AG04449 (cell line): ENCODE measurements at places on chromosomes 3 and 15.

DNA sequence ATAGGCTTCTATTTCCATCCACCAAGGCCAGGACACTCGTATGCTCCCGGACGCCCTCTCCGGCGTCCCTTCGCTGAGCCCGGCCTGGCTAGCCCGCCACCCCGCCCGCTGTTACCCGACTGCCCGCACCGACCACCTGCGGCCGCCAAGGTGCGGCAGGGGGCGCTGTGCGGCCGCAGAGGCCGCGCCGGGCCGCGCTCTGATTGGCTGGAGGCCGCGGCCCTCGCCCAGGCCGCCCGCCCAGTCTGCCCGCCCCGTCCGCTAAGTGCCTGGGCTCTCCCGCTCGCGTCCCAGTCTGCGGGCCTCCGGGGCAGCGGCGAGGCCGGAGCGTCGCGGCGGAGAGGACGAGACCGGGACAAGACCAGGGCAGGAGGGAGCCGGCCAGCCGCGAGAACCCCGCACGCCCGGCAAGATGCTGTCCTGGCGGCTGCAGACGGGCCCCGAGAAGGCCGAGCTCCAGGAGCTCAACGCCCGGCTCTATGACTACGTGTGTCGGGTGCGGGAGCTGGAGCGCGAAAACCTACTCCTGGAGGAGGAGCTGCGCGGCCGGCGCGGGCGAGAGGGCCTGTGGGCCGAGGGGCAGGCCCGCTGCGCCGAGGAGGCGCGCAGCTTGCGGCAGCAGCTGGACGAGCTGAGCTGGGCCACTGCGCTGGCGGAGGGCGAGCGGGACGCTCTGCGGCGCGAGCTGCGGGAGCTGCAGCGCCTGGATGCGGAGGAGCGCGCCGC lies at the start of gene SYNM:
Gene SYNM (plus strand): TSS at position 293 of the 726 bp plus-strand sequence. CDS start 120 bp downstream, at position 413.
- DNase-seq, result no peak

DNA sequence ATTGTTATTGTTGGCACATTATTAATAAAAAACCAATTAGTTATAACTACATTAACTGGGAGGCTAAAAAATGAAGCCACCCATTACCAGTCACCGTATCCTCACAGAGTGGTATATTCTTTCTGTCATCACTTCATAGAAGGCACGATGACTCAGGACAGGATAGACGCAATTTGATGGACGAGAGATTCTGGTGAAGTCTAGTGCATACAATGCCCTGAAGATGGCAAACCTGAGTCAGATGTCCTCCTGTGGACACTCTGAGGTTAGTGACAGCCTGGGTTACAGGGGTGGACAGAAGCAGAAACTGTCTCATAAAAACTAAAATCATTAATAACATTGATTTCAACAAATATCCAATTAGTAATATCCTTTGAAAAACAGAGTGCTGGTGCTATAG lies 150.3 kb downstream of the SLC9A9 start:
- DNase-seq, result no peak

DNA sequence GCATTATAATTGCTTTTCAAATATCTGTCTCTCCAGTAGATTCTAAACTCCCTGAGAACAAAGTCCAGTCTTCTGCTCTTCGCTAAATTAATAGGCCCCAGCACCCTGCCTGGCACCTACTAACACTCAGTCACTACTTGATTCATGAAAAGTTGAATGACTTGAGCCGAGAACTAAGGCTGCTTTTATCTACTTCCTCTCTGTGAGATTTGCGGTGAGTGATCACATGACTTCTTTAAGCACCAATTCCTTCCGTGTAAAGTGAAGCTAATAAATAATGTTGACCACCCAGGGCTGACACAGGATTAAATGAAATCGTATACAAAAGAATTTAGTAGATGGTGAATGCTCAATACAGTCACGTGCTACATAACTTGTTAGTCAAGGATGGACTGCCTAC lies 44.6 kb upstream of the PGPEP1L start:
- no peak for DNase-seq

DNA sequence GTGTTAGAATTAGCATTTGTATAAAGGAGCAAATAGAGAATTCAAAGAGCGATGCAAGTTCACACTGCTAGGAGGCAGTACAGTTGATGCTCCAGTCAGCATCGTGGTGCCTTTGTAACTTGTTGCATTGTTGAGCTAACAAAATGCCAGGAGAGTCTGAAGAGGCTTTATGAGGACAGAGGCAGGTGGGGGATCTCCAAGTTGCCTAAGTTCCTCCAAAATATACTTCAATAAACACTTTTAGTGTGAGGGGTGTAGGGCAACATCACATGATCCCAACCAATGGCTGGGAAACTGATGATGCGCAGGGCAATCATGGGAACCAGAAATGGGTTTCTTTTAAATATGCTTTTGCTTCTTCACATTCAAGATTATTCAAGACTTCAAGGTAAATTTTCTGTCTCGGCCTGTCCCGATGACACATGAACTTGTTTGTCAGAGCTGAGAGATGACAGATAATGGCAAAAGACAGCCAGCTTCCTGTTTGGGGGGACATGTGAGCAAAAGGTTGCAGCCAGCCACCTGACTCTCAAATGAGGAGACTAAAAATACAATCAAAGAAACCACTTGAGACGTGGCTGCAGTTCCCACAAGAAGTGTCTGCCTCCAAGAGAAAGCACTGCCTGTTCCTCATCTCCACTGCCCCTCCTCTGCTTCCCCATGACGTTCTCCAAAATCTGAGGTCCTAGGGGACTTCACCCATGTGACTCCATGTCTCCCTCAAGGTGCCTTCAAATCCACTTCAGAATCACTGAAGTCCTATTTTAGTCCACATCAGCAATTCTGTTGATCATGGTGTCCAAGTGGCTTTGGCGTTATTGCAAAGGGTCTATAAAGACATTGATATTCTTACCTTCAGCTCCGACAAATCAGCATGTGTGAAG lies 39.3 kb downstream of the KLHL6 start:
- no peak for DNase-seq

- peak; percentile 90 for DNase-seq
Measured at GRCh38 chr3:175335229-175335628, 476.1 kb downstream of the NAALADL2 start.

DNA sequence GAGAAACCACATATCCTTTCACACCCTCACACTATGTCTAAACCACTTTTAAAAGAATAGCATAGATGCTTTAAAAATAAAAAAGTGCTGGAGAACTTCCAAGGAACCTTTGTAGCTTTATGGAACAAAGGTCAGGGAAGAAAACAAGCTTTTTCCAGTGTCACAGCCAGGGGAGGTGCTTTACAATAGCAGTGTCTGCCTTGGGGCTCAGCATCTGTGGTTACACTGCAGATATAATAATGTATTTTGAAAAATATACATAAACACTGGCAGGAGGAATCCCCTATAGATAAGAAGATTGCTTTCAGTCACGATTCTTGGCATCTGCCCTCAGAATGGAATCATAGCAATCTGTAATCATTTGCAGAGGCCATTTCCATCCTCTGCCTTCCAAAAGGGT lies 362.4 kb upstream of the LRRC3B start:
- no peak for DNase-seq

- DNase-seq, result no peak
Measured at GRCh38 chr3:64046996-64047594, 23.8 kb upstream of the PSMD6 start.

GRCh38 chr3:100927775-100928174 lies 65.4 kb downstream of the ABI3BP start:
- no peak for DNase-seq

- DNase-seq, result no peak
Measured at GRCh38 chr3:116114586-116114985, 330.7 kb downstream of the LSAMP start.

- DNase-seq, result no peak
Measured at GRCh38 chr3:123623346-123623880, 38.6 kb upstream of the HACD2 start.

DNA sequence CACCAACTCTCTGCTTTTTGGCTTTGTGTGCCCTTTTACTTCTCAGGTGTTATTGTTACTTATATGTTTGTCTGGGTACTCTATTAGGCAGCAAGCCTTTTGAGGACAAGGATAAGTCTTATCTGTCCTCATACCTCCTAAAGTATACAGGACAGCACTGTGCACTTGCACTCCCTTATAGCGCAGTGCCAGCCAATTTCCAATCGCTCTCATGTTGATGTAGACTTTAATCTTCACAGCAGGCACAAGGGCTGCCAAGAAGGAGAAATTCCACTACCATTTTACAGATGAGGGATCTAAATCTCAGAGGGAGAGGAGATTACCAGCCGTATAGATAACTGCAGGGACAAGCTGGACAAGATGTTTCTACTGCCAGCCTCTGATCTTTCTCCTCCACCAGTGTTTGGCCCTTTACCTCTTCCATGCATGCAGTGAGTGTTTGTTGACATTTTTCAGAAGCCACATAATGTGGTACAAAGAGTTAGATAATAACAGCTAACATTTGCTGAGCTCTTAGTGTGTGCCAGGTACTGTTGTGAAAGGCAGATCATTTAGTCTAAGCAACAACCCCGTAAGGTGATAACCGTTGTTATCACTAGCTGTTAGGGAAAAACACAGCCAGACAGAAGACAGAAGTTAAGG lies 30.1 kb downstream of the SST start:
- no peak for DNase-seq

GRCh38 chr3:80297720-80298119 lies 529.9 kb upstream of the ROBO1 start:
- no peak for DNase-seq

DNA sequence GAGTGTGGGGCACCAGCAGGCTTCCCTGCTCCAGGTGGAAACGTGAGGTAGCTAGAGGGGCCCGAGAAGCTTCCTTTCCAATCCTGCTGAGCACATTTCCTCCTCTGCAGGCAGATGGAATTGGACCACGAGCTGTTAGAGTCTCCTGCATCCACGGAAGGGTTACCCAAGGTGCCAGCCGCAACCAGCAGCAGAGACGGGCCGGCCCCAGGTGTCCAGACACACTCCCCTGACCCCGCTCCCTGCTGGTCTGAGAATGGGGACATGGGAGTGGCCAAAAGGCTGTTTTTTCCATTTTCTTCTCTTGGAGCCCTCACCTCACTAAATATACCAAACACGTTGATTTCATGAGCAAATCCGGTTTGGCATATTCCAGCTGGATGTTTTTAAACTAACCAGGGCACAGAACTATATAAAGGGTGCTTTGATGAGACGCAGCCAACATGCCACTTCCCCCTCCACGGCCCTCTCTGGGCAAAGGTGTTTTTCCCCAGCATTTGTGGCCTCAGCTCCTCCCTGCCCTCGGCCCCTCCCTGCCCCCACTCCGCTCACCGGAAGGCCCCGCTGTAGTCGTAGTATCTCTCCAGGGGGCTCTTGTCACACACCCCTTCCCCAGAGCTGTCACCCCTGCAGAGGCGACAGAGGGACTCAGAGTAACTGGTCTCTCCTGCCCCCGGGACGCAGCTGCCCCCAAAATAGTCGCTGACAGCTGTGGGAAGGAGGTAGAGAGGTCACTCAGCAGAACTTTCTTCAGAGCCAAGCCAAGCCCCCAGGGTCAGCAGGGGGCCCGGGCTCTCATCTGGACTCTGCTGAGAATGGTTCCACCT lies 7.0 kb downstream of the MELTF start:
- no peak for DNase-seq

DNA sequence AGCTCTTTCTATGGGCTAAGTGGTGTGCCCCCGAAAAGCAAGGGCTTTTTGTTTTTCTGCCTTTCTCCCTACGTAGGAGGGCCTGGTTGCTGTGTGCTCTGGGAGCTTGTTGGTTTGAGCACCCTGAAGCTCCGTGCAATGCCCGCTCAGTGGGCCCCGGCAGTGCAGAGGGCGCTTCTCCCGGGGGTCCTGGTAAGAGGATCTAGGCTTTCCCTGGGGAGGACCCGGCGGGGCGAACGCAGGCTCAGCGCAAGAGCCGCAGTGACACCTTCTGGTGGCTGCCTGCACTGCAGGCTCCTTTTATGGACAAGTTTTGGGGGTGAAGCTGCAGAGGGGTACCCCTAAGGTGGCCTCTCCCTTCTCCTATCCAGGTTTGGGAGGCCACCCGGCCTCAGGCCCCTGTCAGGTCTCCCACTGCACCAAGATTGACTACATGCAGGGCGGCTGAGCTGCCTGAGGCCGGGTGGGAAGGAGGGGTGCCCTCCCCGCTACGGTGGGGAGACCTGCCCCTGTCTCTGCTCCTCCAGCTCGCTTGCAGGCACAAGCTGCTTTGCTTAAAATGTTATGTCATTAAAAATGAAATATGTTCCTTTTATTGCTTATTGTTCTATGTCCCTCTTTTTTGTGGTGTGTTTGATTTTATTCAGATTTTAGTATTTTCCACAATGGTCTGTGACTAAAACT lies 387.9 kb downstream of the GABRG3 start:
- DNase-seq, result no peak

DNA sequence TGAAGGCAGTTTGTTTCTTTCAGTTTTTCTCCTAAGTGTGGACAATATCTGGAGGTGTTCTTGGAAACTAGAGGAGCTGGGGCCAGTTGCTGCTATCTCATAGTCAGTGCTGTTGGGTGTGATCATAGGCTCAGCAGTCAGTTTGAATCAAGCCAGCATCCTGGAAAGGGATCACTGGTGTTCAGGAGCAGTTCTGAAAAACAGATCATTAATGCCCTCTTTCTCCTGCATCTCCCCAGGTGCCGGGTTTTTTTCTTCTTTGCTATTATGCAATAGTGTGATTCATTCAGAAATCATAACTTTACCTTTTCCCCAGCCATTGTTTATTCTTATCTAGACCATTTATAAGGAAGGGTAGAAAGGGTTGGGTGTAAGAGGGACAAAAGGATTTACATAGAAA lies 24.0 kb downstream of the LNP1 start:
- DNase-seq, result no peak

- DNase-seq, result no peak
Measured at GRCh38 chr3:41180396-41180795, 18.9 kb upstream of the CTNNB1 start.
